Occipital lobe (tissue), 3 donors: ENCODE measurements at places on chromosomes 1 and 21. TPM values are rescaled to one million over a fixed set of nuclear protein-coding genes. Genes with fewer than 3 reads are reported as not detected.

SPRR2G gene
- not detected for total RNA-seq

MYCL gene
- total RNA-seq = 12.5 TPM

AADACL3 gene
- not detected for total RNA-seq

HSD3B2 gene
- total RNA-seq = not detected

TRIM45 gene
- 5.0 TPM for total RNA-seq

HAO2 gene
- not detected for total RNA-seq

PIGR gene
- not detected for total RNA-seq

ARHGEF2 gene
- 129 TPM for total RNA-seq
